ENCODE measurements at places on chromosomes 2 and 18. TPM values are rescaled to one million over a fixed set of nuclear protein-coding genes. Genes with fewer than 3 reads are reported as not detected.

LRP2 gene
- under 0.01 TPM for total RNA-seq

KYNU gene
- total RNA-seq = 0.43 TPM

TCF23 gene
- total RNA-seq = not detected

CTAGE1 gene
- total RNA-seq = not detected

RNF125 gene
- total RNA-seq = 1.6 TPM

LCT gene
- total RNA-seq = under 0.01 TPM

CRYGD gene
- total RNA-seq = not detected

SNED1 gene
- 23.1 TPM for total RNA-seq

APLF gene
- 4.5 TPM for total RNA-seq

EGR4 gene
- total RNA-seq = not detected

ENOSF1 gene
- 50.1 TPM for total RNA-seq

RNF152 gene
- 35.0 TPM for total RNA-seq

CYRIA gene
- total RNA-seq = 47.6 TPM

GALR1 gene
- not detected for total RNA-seq
